ENCODE measurements at places on chromosomes 12 and 14.

DNA sequence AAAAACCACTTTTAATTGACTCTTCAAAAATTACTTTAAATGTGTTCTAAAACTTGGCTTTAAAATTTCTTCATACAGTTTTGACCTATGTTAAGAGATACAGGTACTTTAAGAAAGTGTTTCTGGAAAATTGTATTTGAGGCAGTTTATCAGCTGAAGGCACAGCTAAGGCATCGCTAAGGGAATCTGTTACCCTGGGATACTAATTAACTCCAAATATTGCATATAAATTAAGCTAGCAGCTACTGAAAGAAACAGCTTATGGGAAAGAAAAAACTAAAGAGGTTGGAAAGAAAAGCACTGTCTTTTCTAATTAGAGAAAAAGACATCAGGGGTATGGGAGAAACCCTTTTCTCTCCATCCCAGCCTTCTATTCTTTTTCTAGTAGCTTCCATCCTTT is 134.1 kb upstream of the SLC35F4 start:
- DNase-seq = no peak

DNA sequence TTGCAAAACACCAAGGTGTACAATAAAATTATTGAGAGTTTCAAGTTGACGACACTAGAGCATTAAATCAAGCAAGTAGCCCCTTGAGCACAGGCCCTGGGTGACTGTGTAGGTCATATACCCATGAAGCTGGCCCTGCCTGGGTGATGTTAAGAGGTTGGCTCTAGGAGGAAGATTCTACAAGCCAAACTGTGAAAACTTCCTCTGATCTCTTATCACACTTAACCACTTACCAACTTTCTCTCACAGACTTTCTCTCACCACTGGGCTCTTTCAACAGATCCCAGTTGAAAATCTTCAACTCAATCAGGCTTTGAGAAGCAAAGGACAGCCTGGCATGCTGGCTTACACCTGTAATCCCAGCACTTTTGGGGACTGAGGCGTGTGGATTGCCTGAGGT is 186.9 kb upstream of the BTG1 start:
- no peak for DNase-seq

GRCh38 chr14:88829188-88829587 is 4.7 kb downstream of the TTC8 start:
- DNase-seq = no peak

DNA sequence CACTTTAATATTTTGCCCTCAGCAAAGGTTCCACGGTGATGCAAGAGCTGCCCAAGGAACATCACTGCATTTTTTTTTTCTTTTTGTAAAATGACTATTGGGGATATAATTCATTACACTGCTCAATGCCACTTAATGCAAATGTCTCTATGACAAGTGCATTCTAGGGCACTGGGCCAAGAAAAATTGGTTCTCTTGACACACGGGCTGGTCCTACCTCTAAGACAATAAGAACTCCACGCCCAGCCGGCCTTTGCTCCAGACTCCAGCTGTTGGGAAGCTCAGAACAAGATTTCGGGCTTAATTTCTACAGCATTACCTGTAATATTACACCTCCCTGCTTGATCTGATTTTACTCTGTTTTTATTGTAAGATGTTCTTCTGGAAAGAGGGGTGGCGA is 48.8 kb upstream of the VRK1 start:
- no peak for DNase-seq

DNA sequence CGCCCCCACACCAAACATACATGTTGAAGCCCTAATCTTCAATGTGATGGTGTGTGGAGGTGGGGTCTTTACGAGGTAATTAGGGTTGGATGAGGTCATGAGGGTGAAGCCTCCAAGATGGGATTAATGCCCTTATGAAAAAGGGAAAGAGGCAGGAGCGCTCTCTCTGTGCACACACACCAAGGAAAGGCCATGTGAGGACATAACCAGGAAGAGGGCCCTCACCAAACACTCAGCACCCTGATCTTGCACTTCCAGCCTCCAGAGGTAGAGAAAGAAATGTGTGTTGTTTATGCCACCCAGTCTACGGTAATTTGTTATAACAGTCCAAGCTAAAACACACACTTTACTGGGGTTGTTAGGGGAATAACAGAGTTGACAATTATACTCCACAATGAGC is 14.6 kb upstream of the PITPNM2 start:
- DNase-seq = no peak

DNA sequence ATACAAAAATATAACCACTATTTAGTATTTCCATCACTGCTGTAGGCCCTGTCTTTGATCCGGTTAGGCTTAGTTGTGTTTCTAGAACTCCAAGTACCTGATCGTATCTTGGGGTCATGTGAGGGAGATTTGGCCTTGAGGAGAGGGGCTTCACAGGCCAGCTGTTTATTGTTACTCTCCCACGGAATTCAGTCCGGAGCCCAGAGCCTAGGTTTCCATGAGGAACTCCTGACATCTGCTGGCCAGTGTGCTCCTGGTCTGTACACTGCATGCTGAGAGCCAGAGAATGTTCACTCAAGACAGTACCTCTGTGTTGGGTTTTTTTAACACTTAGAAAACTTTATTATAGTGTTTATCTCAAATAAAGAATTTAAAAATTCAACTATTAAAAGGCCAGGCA is 341.0 kb upstream of the TMEM132C start:
- DNase-seq = no peak

GRCh38 chr14:65432361-65432948 is 19.9 kb downstream of the FUT8 start:
- DNase-seq = no peak

DNA sequence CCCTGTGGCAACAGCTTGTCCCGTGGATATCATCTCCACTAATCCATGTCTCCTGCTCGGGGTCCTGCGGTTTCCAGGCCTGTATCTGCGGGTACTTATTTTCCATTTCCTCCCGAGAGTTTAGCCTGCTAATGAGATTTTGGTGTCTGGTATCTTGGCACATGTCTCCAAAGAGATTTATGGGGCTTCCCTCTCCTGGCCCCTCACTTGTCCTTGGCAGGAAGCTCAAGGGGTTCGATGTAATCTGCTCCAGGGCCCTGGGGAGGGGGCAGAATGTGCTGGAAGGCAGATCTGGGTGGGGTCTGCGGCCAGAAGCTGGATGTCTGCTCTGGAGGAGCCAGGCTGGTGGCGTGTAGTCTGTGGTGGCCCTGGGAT is 85.7 kb downstream of the KIF26A start:
- no peak for DNase-seq

DNA sequence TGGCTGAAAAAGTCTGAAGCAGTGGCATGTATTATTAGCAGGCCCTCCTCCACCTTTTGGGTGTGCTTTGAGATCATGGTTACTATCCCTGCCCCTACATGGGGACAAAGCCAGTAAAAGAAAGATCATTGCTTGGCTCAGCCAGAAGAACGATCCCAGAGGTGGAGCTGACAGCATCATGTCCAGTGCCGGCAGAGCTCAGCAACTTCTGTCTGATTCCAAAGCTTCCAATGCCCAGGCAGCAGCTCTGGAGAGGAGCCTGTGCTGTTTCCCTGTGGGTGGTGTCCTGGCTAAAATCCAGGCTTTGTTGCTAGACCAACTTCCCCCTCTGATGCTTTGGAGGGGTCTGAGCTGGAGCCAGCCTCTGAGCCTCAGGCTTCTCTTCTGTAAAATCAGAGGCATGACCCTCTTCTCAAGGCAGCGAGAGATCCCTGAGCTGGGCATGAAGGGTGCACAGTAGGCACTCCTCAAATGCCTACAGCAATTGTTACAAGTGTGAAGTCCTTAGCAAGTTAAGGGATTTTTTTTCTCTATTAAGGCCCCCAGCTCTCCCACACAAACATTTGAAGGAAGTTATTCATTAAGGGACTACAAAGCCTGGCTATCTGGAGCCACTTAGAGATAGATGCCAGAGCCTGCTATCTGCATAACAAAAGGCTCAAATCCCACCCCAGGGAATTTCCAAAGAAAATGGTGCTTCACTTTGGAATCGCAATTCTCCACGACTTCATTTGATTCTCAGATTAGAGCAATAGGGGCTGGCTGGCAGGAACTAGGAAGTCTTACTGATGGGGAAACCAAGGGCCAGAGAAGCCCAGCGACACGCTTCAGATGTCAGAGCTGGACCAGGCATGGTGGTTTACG is 10.9 kb upstream of the GSC start:
- no peak for DNase-seq

DNA sequence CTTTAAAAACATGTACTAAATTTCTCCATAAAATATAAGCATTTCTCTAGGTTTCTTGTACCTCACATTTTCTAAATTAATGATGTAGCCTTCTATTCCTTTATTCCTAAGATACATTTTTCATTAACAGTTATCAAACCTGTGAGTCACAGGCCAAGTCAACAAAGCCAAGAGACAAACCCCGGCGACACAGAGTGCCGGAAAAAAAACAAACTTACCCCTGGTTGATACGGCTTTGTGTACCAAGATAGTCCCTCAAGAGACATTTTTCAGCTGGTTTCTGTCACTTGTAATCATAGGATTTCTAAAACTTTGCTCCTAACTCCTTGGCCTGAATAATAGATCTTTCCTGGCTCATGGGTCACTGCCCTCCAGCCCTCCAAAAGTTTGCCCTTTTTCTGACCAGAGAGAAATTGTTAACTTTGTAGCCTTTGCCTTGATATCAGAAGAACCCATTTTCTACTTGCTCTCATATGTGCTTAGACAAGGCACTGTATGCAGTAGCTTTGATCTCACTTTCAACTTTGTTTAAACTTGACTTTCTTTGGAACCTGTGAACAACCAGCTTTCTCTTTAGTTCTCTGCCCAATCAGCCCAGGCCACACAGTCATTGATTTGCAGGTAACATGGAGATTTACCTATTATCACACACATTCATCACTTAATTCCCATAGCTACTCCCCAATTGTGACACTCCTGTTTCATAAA is 172.2 kb downstream of the PRKD1 start:
- no peak for DNase-seq

DNA sequence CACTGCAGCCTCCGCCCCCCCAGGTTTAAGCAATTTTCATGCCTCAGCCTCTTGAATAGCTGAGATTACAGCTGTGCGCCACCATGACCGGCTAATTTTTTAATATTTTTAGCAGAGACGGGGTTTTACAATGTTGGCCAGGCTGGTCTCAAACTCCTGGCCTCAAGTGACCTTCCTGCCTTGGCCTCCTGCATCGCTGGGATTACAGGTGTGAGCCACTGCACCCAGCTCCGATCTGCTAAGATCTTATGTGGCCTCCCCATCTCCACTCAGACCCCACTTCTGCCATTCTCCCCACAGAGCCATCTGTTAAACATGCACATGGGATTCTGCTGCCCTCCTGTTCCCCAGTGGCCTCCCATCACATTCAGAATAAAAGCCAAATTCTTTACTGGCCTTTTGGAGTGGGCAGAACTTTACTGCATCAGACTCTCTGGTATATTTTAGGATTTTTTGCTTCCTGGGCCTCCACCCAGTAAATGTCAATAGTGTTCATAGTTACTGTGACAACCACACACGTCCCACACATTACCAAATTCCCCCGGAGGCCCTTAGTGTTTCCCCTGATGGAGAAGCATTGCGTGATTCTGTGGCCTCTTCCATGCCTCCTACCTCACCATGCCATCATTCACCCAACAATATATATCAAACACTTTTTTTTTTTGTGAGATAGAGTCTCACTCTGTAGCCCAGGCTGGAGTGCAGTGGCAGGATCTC is 96.3 kb downstream of the PTPN11 start:
- no peak for DNase-seq

GRCh38 chr14:34403646-34404045 is 58.4 kb downstream of the SPTSSA start:
- no peak for DNase-seq

DNA sequence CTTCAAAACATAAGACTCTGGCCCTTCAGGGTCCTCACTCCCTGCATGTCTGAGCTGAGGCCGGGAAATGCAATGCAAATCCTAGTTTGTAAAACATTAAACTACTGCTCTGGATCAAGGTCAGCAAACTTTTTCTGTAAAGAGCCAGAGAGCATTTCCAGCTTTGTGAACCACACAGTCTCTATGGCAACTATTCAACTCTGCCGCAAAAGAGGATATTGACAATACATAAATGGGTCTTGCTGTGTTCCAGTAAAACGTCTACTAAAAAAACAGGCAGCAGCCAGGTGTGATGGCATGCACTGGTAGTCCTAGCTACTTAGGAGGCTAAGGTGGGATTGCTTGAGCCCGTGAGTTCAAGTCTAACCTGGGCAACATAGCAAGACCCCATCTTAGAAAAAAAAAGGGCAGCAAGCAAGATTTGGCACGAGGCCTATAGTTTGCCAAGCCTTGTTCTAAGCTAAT is 22.3 kb downstream of the DDX24 start:
- no peak for DNase-seq

DNA sequence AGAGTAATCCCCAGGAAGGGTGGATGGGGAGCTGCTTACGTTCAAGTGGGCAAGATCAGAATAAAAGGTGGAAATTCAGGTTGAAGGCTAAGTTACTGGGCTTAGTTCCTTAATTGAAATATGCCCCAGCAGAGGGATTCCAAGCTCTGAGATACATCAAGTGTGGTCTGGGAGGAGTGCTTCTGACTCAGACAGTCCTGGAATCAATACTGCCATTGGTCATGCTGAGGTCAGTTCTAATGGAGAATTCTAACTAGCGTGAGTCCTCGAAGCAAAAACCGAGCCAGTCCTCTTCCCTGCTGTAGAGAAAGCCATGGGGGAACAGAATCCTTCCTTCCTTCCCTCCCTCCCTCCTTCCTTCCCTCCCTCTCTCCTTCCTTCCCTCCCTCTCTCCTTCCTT is 39.9 kb downstream of the NOS1 start:
- DNase-seq = no peak

- DNase-seq = no peak
Observed at GRCh38 chr12:89231686-89232085, 120.6 kb downstream of the DUSP6 start.

GRCh38 chr14:79413734-79414428 is 797.4 kb downstream of the DIO2 start:
- DNase-seq = no peak

- DNase-seq = no peak
Observed at GRCh38 chr12:132246997-132247717, 82.2 kb downstream of the GALNT9 start.

DNA sequence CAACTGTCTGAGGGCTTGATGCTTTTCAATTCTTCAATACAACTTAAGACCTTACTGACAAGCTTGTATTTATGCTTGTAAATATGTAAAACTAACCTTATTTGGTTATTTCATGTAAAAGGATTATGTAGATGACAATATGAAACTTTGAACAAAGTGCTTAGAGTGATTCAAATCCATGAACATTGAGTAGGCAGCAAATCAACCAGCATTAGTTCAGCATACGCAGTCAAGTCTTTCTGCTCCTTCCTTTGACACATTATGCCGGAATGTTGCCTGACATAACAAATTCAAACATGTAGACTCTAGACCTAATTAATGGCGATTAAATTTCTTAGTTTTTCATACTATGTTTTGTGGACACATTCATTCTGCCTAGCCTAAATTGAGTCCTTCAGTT is 105.2 kb downstream of the FGD4 start:
- DNase-seq = no peak
